Activated CD4-positive, alpha-beta T cell treated with anti-CD3 and anti-CD28 coated beads for 36 hours (primary cell): ENCODE measurements at places on chromosomes 11 and 22. TPM values are rescaled to one million over a fixed set of nuclear protein-coding genes. Genes with fewer than 3 reads are reported as not detected.
A peak's percentile ranks its signal among the peaks of the same experiment; 100 is the strongest.

GRCh38 chr11:35783809-35784208, 121.2 kb downstream of the TRIM44 start:
- DNase-seq = no peak

DNA sequence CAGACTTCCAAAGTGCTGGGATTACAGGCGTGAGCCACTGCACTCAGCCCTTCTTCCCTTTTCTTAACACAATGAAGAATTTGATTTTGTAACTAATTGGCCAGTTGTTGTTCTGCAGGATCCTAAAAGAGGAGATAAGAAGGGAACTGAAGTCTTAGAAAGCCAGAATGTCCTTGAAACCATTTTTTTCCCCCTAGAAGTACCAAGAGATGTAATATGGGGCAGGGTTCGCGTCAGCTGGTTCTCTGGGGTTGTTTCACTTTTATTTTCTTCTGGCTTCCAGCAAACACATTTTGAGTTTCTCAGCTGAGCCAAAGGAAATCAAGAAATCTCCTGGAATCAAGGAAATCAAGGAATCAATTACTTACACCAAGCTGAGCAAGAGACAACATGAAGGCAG, 7.6 kb upstream of the NUCB2 start:
- no peak for DNase-seq

DNA sequence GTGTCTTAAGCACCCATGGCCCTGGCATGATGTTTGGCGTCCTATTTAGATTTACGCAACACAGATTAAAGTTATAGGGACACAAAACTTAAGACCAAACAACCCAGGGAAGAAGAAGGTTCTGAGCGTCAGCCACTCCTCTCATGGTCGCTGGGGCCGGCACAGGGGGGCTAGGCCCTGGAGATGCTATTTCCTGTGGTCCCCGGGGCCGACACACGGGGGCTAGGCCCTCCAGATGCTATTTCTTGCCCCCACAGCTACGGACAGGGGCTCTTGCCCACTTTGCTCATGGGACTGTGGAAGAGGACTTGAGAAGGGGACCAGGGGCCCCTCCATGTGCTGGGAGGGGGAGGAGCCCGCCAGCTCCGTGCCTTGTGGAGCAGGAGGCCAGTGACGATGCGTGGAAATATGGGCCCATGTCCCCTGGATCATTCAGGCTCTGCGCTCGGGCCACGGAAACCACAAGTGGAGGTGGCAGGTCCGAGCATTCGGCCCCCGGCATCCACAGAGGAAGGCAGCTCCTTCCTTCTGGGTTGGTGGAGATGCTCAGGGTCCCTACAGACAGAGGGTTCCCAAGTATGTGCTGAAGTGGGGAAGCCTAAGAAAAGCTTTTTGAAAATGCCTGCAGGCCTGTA, 711.1 kb downstream of the BRD1 start:
- no peak for DNase-seq

DNA sequence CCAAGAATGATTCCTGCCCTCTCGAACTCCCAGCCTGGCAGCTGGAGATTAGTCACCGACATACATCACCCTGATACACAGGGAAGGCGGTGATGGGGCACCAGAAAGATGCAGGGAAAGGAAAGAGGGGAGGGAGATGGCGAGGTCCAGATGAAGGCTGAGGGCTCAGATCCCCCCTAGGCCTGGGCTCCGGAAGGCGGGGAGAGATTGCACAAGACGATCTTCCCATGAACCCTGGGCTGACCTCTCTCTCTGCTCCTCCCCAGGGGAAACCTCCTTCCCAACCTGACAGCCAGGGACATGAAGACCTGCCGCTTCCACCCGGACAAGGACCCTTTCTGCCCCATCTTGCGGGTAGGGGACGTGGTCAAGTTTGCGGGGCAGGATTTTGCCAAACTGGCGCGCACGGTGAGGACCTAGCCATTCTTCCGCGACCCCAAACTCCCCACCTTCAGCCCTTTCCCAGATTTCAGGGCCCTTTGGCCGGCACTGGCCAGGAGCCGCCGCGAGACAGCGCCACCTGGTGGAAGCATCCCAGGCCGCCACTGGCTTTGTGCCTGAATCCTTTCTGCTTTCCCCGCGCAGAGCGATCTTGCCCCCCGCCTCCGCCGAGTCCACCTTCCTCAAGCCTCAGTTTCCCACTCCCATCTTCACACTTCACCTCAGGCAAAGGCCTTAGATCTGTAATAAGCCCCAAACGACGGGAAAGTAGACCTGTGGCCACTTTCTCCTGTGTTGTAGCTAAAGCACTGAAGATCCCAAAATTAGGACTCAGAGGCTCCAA, 11.5 kb downstream of the P2RX3 start:
- DNase-seq = peak; percentile 82

GRCh38 chr11:10875430-10876021, 17.7 kb upstream of the ZBED5 start:
- DNase-seq = no peak

- no peak for DNase-seq
Measured at GRCh38 chr11:94791216-94791889, 23.2 kb downstream of the AMOTL1 start.

GRCh38 chr22:46651316-46651715, 31.1 kb downstream of the GRAMD4 start:
- no peak for DNase-seq

DNA sequence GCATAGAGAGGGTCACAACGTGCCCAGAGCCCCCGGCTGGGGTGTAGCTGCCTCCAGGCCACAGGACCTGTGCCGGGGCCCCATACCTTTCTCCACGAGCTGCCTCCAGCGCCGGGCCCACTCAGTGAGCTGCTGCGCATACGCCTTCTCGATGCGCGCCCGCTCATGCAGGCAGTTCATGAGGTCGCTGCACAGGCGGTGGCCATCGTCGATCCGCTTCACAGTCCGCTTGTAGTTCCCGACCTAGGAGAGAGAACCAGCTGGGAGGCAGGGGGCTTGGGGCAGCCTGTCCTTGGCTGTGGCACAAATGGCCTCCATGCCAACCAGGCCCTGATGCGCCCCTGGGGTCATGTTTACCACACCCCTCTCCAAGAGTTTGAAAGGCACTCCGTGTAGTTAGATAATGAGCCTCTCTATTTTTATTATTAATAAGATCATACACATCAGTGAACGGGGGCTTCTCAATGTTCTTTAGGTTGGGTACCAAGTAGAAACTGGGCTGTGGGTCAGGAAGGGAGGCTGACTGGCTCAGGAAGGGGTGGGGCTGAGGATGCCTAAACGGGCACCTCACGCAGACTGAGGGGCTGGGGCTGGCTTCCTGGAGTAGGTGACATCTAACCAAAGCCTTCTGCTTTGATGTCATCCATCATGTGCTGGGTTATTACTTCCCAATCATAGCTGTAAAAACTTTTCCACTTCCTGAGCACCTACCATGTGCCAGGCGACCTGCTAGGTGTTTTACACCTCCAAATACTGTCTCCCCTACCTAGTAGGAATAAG, 36.5 kb upstream of the ARFGAP3 start:
- peak; percentile 19 for DNase-seq

GRCh38 chr11:62433141-62433903, 14.5 kb downstream of the SCGB1A1 start:
- no peak for DNase-seq

The CADM1 gene
- total RNA-seq = 0.91 TPM

The HBE1 gene
- total RNA-seq = not detected

The HPX gene
- 0.16 TPM for total RNA-seq

The OR8D4 gene
- total RNA-seq = not detected

The CRYBB2 gene
- total RNA-seq = 0.23 TPM

The IGSF9B gene
- total RNA-seq = 84.2 TPM

The SSTR3 gene
- 15.6 TPM for total RNA-seq
